ENCODE measurements at places on chromosomes 4 and X.

DNA sequence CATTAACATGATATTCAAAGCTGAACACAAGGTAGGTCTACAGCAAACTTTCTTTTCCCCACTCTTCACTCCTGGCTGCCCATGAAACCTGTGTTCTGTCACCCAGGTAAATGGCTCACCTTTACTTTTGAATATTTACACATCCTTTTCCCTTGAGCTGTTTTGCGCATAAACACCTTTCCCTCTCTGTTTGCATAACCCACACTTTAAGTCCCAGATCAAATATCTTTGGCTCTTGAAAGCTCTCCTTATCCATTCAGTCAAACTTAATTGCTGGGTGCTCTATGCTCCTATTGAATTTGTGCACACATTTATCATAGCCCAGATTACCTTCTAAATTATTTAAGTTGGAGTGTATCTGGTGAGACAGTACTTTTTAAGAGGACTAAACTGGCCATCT, 51.7 kb upstream of the ATP8A1 start:
- DNase-seq, result no peak

- no peak for DNase-seq
Measured at GRCh38 chrX:150763810-150764209, 70.6 kb downstream of the MTMR1 start.

- DNase-seq, result no peak
Measured at GRCh38 chr4:80463509-80463908, 128.0 kb downstream of the CFAP299 start.

DNA sequence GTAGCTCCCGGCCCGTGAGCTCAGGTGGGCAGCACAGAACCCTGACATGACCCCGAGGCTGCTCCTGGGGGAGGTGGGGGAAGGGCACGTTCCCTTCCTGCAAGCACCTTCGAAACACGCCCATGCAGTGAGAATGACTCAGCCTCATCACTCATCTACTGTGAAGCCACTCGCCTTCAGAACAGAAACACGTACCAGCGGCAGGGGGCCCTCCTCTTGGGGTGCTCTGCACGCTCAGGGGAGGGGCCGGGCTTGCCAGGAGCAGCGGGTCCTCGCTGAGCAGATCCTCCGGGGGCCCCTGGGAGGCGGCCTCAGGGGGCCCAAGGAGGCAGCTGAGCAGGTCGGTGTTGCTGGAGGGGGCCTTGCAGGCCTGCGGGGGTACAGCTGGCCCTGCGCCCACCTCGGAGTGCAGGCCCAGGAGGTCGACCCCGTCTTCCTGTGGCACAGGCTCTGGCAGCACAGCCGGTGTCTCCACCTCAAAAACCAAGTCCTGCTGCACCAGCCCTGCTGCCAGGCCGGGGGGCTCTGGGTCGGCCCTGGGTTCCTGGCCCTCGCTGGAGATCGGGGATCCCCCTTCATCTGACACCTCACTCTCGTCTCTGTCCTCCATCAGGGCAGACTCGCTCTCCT, 40.9 kb upstream of the CPLX1 start:
- no peak for DNase-seq

- no peak for DNase-seq
Measured at GRCh38 chr4:5906191-5906590, 13.3 kb upstream of the CRMP1 start.

- no peak for DNase-seq
Measured at GRCh38 chrX:15820106-15821073, 30.1 kb downstream of the ZRSR2 start.

- no peak for DNase-seq
Measured at GRCh38 chr4:84263415-84263814, 235.7 kb downstream of the NKX6-1 start.

GRCh38 chr4:132344924-132345828, 803.9 kb upstream of the PCDH10 start:
- DNase-seq, result no peak

DNA sequence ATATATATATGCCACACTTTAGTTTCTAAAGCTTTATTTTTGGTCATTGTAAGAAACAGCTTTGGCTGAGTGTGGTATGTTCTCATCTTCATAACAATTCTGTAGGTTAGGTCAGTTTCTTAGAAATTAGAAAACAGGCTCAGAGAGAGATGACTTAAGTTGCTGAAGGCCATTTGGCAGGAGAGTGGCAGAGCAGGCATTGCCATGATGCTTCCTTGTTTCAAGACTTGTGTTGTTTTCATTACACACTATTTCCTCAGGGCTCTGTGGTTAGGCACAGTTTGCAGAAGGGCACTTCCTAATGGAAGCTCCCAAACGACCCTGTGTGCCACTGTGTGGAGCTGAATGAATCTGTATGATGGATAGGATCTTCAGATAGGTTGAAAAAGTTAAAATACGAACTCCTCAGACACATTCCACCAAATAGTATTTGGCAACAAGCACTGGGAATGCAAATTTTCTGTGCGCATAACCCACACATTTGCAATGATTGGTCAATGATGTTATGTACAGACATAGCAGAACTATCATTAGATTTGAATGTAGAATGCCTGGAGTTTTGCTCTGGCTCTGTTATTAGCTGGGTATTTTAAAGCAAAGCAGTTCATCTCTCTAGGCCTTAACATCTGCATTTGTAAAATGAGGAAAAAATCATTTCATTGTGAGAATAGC, 274.3 kb upstream of the HS3ST1 start:
- no peak for DNase-seq

- DNase-seq, result no peak
Measured at GRCh38 chr4:138090150-138090917, 151.8 kb downstream of the SLC7A11 start.

DNA sequence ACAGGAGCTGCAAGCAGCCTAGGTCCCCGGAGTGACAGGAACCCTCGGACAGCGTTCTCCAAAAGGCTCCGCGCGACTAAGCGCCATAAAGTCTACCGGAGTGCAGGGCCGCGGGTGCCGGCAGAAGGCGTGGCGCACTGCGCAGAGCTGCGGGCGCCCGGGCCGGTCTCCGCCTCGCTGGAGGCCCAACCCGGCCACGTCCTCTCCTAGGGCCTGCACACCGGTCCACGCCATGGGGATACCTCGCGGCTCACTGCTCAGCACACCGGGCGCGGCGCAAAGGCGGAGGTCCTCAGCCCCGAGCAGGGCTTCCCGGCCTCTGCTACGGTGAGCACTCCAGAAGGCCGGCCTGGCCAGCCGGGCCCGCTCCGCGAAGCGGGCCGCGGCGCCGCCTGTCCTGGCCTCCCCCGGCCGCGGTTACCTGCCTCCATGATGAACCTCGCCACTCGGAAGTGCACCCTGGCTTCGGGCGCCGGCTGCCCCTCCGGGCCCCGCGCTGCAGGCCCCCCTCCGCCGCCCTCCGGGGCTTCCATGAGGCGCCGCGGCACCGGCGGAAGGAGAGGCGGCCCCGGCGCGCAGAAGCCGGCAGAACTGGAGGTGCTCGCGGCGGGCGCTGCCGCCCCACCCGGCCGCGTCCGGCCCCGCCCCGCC, at the start of gene CCNQ:
TSS of gene CCNQ (minus strand) at position 599 of the 651 bp plus-strand sequence. CDS start at position 533, 66 bp downstream.
- peak; percentile 78 for DNase-seq

GRCh38 chr4:170025523-170026252, 507 bp downstream of the MFAP3L start:
- DNase-seq, result peak; percentile 81

GRCh38 chr4:8081621-8082516, 76.7 kb downstream of the ABLIM2 start:
- DNase-seq, result peak; percentile 78

DNA sequence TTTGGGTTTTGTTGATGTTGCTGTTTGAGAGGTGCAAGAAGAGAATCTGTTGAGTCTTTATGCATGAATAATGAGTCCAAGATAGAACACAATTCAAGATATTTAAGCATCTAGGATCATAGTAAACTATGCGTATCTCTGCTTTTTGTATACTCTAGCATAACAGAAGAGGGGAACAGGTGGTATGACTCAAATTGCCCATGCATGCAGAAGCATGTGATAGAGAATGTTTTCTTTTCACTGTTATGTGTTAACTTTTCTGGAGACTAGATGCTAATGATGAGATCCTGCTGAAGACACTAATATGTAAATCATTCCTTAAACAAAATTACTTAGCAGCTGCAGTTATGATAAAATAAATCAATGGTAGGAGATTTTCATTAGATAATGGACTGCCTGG, 165.3 kb upstream of the FTHL17 start:
- no peak for DNase-seq

DNA sequence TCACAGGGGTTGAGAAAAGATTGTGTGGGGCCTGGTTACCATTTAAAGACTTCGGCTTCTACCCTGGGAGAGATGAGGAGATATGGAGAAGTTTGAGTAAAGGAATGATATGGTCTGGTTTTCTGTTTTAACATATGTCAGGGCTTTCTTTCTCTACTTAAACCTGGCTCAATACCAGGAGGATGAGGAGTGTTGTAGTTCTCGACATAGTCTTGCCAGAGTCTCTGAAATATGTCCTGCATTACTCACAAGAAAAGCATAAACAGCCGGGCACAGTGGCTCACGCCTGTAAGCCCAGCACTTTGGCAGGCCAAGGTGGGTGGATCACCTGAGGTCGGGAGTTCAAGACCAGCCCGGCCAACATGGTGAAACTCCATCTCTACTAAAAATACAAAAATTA, 16.4 kb upstream of the ACE2 start:
- peak; percentile 38 for DNase-seq

DNA sequence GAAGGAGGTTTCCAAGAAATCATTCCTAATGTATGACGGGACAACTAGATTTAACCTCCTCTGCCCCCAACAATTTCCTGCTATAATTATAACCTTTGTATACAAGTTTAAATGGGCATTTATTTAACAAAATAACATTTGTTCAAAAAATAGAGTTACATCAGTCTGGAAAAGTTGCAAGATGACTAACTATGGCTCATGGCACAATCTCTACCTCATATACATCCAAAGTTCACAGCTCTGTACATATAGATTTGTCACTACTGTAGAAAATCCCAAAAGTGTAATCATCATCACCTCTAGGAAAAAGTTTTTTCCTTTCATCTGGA, 3.8 kb upstream of the RPS6KA3 start:
- DNase-seq, result no peak

GRCh38 chrX:66863721-66864120, 224.8 kb upstream of the EDA2R start:
- no peak for DNase-seq

DNA sequence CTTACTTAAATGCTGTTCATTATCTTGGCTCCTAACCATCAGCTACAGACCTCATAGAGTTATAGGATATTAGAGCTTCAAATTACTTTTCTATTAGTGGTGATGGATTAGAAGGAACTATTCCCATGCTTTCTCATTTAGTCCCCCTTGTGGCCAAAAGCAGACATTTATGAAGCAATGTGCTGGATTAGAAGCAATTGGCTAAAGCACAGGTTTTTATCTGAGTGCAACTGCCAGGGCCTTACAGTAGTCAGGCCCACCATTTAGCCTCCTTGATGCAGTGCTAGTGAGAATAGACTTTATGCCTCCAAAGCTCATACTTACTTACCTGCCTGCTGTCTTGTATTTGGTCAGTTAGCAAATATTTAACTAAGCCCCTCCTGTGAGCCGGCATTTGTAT, 93.0 kb downstream of the TSPAN7 start:
- DNase-seq, result no peak

- DNase-seq, result no peak
Measured at GRCh38 chrX:39158801-39159657, 357.8 kb downstream of the MID1IP1 start.

GRCh38 chr4:101037249-101037648, 310.1 kb downstream of the PPP3CA start:
- no peak for DNase-seq

- no peak for DNase-seq
Measured at GRCh38 chr4:169724260-169724659, 33.5 kb downstream of the HPF1 start.

DNA sequence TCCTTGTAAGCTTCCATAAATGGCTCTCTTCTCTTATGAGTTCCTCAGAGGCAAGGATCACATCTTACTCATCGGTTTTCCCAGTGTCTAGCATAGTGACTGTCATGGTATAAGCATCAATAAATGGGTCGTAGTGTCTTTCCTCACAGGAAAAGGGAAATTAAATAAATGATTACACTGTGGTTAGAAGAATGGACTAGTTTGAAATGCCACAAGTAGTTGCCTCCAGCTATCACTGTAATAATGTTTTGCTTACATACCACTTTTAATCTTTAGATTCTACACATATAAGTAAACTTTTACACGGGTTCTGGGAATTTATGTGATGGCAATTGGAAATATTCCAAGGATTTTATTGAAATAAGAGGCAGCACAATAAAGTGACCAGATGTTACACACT, 152.8 kb upstream of the CXorf51A start:
- DNase-seq, result no peak

DNA sequence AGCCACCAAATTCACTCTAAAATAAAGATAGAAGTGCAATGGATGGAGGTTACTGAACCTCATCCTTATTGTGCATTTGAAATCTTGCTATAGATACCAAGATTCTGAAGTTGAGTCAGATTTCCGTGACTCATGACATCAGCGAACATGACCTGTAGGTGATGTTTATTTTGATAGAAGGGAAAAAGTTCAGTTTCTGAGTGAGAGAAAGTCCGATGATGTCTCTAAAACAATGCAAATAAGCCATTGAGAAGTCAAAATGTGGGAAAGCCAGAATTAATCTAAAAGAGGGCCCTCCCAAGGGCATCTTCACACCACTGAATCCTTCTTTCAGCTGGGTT, 20.0 kb downstream of the PHOX2B start:
- DNase-seq, result no peak

- no peak for DNase-seq
Measured at GRCh38 chr4:136651278-136651667, 881.0 kb downstream of the PCDH18 start.

DNA sequence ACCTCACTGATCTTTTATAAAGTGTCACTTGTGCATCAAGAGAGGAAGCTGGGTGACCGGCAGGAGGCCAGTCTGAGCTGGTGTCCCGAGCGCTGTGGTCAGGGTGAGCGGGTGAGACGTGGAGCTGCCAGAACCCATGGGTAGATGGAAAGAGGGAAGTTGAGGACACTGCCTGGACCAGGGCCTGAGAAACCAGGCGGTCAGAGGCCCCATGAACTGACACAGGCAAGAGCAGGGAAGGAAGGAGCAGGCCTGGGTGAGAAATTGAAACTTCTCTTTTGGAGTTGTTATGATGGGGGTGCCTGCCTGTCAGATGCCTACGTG, 192.6 kb downstream of the AFAP1 start:
- DNase-seq, result no peak

- DNase-seq, result no peak
Measured at GRCh38 chrX:111465669-111466068, 45.8 kb upstream of the SERTM2 start.

- DNase-seq, result no peak
Measured at GRCh38 chr4:158605393-158605792, 66.3 kb downstream of the C4orf46 start.

- DNase-seq, result no peak
Measured at GRCh38 chr4:94354474-94354896, 11.8 kb upstream of the HPGDS start.
